ENCODE measurements at places on chromosomes 11 and 22. TPM values are rescaled to one million over a fixed set of nuclear protein-coding genes. Genes with fewer than 3 reads are reported as not detected.

DNA sequence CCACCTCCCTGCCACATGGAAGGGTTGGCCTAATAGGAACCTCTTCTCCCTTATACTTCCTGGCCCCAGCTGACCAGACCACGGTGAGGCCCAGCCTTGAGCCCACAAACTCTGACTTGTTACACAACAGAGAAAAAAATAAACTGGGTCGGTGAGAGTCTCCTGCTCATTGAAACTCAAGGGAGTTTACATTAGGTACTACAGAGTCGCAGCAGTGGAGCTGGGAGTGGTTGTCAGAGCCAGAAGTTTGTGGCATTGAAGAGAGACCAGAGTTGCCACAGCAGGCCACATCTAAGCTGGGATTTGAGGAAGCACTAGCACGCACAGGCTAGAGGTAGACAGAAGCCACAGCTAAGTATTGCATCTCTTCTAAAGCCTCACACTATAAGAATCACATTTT lies 296.2 kb downstream of the DDX10 start:
- peaks cover 8% of the 10 kb centered on the region for H3K4me1 ChIP-seq
- no peaks in the 10 kb centered on the region for H3K27me3 ChIP-seq
- no peaks in the 10 kb centered on the region for H3K36me3 ChIP-seq
- no peak overlapping the region for H3K4me3 ChIP-seq
- H3K27ac ChIP-seq = no peak overlapping the region
- DNase-seq = no peak

GRCh38 chr11:24900960-24901549 lies 404.2 kb downstream of the LUZP2 start:
- H3K4me1 ChIP-seq = no peaks in the 10 kb centered on the region
- H3K36me3 ChIP-seq = no peaks in the 10 kb centered on the region
- H3K4me3 ChIP-seq = no peak overlapping the region
- no peak for DNase-seq
- no peaks in the 10 kb centered on the region for H3K27me3 ChIP-seq
- H3K27ac ChIP-seq = no peak overlapping the region

DNA sequence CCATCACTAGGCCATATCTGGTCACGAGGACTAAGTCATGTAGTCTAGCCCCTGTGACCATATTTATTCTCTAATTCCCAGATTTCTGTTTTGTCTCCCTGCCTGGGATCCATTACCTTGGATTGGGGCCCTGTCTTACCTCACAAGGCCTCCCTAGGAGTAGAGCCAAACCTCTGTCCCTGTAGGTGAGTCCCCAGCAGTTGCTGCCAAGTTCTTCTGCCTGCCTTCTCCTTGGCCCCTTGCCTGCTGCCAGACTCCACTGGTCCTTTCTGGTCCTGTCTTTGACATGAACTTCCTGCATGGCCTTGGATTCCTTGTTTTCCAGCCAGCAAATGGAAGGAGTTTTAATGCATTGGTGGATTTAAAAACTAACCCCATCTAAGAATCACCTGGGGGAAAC lies 35.6 kb upstream of the CADM1 start:
- no peaks in the 10 kb centered on the region for H3K36me3 ChIP-seq
- no peak overlapping the region for H3K4me3 ChIP-seq
- no peaks in the 10 kb centered on the region for H3K27me3 ChIP-seq
- no peak overlapping the region for H3K27ac ChIP-seq
- DNase-seq = no peak

- no peaks in the 10 kb centered on the region for H3K4me1 ChIP-seq
- H3K27me3 ChIP-seq = peaks cover 2% of the 10 kb centered on the region
- H3K36me3 ChIP-seq = no peaks in the 10 kb centered on the region
- H3K27ac ChIP-seq = no peak overlapping the region
- no peak for DNase-seq
- no peak overlapping the region for H3K4me3 ChIP-seq
Measured at GRCh38 chr11:70519117-70519516, 120.8 kb downstream of the CTTN start.

DNA sequence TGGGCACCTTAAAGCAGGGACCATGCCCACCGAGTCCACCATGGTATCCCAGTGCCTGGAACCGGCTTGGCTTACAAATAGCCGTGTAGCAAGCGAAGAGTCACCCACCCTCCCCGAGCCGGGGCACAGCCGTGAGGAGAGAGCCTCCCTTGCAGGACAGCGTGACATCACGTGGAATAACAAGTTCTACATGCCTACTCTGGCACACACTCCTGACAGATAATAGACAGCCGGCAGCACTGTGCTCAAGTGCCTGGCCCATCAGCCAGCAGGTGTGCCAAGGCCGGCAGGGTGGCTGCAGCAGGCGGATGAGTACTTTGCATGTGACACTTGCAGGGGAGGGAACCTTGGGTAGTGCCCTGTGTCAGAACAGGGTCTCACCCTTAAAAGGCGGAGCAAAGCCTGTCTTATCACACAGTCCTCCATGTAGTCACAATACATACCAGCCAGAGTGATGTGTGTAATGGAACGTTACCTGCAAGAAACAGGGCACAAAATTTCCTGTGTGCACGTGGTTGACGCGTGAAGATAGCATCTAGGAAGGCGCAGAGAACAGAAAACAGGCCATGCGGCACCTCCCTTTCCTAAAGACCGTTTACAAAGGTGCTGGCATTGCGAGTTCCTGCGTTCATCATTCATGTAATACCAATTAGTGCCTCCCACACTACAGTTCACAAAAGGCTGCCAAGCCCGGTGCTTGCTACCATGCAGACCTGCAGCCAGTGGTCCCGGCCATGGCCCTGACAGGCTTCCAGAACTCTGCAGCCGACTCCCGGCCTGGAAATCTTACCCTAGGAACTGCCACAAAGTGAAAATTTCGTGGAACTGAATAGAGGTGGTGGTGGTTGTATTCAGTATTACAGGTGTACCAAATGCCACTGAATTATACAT lies 16.4 kb downstream of the TOM1 start:
- no peaks in the 10 kb centered on the region for H3K27me3 ChIP-seq
- H3K4me3 ChIP-seq = no peak overlapping the region
- DNase-seq = no peak
- peaks cover 4% of the 10 kb centered on the region for H3K36me3 ChIP-seq

DNA sequence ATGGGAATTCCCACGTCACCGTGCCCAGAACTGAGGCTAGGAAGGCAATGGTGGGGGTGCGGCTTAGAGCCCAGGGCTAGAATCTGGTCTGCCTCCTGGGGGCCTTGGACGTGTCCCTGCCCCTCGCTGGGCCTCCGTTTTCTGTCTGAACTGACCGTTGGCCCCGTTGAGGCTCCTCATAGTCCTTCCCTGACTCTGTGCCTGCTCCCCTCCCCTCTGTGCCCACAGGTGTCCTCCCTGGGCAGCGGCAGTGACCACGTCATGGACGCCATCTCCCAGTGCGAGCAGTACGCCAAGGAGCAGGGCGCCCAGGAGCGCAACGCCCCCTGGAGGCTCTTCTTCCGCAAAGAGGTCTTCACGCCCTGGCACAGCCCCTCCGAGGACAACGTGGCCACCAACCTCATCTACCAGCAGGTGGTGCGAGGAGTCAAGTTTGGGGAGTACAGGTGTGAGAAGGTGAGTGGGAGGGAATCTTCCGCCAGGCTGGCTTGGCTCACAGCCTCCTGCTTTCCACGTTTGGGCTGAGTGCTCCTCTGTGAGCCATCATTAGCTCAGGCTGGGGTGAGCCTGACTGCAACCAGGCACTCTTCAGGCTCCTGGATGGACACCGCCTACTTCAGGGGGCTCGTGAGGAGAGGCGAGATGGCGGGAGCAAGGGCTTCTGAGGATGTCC lies 63.9 kb downstream of the MYO7A start:
- no peaks in the 10 kb centered on the region for H3K4me1 ChIP-seq
- H3K27me3 ChIP-seq = no peaks in the 10 kb centered on the region
- DNase-seq = peak; percentile 26
- H3K36me3 ChIP-seq = no peaks in the 10 kb centered on the region
- no peak overlapping the region for H3K4me3 ChIP-seq
- H3K27ac ChIP-seq = no peak overlapping the region

GRCh38 chr11:134733646-134734045 lies 321.6 kb upstream of the B3GAT1 start:
- no peak overlapping the region for H3K27ac ChIP-seq
- no peak for DNase-seq
- no peak overlapping the region for H3K4me3 ChIP-seq
- no peaks in the 10 kb centered on the region for H3K36me3 ChIP-seq

GRCh38 chr11:116343270-116343669 lies 429.5 kb downstream of the BUD13 start:
- no peaks in the 10 kb centered on the region for H3K4me1 ChIP-seq
- H3K4me3 ChIP-seq = no peak overlapping the region
- no peak for DNase-seq
- no peaks in the 10 kb centered on the region for H3K36me3 ChIP-seq
- H3K27me3 ChIP-seq = no peaks in the 10 kb centered on the region

- no peak overlapping the region for H3K4me3 ChIP-seq
- peaks cover 3% of the 10 kb centered on the region for H3K27me3 ChIP-seq
- no peaks in the 10 kb centered on the region for H3K4me1 ChIP-seq
- H3K27ac ChIP-seq = no peak overlapping the region
Measured at GRCh38 chr11:120501976-120502755, 9.4 kb upstream of the GRIK4 start.

DNA sequence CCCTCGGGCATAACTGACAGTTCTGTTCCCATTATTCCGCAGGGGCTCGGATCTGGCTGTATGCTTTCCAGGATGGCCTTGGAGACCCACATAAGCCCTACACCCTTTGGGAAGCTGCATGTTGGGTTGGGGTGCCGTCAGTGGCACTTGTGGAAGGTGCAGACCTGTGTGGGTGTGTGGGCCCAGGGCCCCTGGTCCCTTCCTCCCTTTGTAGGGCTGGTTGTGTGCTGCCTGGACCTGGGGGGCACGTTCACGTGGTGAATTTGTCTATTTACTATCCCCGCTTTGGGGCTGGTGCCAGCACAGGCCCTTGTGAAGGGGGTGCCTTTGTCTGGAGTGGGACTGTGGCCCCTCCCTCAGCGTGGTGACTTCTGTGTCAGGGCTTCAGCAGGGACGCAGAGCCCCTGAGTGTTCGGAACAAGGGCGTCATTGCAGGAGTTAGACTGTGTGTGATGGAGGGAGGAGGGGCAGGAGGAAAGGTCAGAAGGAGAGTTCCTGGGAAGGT lies 15.0 kb upstream of the PPP6R3 start:
- H3K27me3 ChIP-seq = no peaks in the 10 kb centered on the region
- no peak overlapping the region for H3K27ac ChIP-seq
- DNase-seq = no peak

- DNase-seq = peak; percentile 30
- H3K27ac ChIP-seq = no peak overlapping the region
- no peaks in the 10 kb centered on the region for H3K4me1 ChIP-seq
- no peaks in the 10 kb centered on the region for H3K27me3 ChIP-seq
- no peaks in the 10 kb centered on the region for H3K36me3 ChIP-seq
Measured at GRCh38 chr22:30742291-30743256, 47.9 kb downstream of the OSBP2 start.

Gene POU2AF2
- not detected for total RNA-seq

Gene CNTN5
- not detected for total RNA-seq

Gene APOBEC3F
- total RNA-seq = 6.2 TPM

Gene CWC15
- total RNA-seq = 42.1 TPM

Gene C11orf97
- total RNA-seq = not detected
